ENCODE measurements at places on chromosomes 16 and 17.

DNA sequence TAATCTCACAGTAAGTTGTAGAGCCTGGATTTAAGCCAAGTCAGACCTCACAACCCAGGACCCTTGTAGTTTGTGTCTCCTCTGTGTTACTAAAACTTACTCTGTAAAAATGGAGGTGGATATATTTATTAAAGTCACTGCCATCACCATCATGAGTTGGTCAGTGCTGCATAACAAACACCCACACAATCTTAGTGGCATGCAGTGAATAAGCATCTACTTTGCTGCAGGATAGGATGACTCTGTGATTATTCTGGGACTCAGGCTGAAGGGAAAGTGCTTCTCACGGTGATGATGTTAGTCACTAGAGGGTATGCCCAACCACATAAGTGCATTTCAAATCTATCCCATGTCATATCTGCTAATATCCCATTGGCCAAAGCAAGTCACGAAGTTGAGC is 398.7 kb downstream of the XYLT1 start:
- DNase-seq: no peak

GRCh38 chr17:79707931-79708891 is 22.5 kb upstream of the ENPP7 start:
- no peak for DNase-seq

GRCh38 chr17:51813140-51813783 is 345.3 kb downstream of the CA10 start:
- DNase-seq: no peak

DNA sequence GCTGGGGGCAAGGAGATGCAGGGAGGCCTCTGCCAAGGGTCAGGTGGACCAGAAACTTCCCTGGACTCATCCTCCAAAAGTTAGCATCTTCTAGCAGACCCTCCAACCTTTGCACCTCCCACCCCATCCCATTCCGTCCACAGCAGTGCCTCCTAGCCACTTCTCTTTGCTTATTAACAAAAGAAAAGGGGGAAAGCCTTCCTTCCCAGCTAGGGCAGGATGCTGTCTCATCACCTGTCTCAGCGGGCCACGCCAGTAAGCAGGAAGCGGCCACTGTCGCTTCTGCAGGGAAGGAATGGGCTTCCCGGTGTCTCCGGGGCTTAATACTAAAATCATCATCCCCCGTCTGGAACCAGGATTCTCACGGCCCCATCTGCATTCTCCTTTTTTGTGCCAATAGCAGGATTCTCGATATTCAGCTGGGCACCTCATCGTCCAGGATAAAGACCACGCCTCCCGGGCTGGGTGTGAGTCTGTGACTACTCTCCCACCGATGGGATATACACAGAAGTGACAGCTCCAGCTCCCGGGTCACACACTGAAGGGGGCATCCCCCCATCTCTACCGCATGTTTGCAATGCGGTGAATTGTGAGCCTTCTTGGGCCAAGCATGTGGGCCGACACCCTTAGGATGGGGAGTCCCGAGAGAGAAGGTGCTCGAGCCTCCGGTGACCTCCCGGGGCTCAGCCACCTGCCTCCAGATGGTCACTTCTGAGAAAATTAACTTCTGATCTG is 15.5 kb upstream of the RBFOX3 start:
- no peak for DNase-seq

DNA sequence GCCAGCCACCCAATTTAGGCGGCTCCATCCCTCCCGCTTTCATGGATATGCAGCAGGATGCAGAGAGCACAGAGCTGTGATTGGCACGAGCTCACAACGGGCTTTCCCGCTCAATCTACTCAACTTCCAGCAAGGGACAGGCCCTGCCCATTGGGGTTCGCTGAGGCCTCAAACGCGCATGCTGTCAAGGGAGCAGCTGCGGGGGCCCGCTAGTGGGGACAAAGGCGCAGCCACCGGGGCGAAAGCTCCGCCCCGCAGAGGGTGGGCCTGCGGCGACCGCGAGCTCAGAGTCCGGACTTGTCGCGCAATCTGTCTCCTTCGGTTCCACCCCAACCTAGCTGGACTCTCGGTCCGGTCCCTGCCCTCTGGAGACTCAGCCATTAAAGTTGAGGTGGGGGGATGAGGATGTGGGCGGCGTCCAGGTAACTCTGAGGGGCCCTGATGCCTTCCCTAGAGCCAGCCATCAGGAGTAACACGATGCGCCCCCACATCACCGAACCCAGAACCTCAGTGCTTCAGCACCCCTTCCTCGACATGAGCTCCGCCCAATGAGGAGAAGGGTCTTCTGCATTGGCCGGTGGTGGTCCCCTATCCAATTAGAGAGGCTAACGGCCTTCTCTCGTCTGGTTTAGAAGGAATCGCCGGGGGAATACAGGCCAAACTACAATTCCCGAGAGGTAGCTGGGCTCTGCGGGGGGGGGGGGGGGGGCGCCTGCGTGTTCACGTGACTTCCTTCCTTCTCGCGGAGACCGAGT is 489 bp upstream of the NFATC3 start:
- DNase-seq: no peak

- no peak for DNase-seq
Measured at GRCh38 chr16:31711344-31711845, 162.2 kb upstream of the ZNF267 start.

- DNase-seq: no peak
Measured at GRCh38 chr16:20369452-20370054, 17.0 kb upstream of the UMOD start.

DNA sequence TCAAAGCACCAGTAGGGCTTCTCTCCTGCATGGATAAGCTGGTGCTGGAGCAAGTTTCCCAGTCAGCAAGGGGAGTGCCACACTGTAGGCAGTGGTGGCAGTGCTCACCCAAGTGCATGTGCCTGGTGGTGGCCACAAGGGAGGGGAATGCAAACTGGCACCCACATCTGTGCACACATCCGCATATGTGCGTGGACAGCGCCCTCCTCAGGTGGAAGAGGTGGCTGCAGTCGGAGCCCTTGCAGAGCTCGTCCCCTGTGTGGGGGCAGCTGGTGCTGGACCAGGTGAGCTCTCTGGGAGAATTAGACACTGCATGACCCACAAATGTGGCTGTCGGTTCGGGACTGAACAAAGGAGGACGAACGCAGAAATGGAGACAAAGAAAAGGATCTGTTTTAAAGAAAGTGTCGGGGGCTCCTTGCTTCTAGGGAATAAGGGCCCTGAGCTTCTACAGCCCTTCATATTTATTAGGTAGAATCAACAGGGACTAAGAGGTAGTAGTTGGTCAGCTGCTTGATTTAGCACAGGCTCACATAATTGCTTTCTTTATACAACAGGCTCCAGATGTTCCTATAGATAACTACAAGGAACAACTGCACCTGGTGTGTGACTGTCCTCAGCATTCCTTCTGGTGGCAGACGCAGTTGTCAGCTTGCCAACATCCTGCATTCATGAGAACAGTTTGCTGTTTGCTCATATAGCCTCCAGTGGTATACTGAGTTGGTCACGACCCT is 5.3 kb upstream of the ZNF689 start:
- no peak for DNase-seq

DNA sequence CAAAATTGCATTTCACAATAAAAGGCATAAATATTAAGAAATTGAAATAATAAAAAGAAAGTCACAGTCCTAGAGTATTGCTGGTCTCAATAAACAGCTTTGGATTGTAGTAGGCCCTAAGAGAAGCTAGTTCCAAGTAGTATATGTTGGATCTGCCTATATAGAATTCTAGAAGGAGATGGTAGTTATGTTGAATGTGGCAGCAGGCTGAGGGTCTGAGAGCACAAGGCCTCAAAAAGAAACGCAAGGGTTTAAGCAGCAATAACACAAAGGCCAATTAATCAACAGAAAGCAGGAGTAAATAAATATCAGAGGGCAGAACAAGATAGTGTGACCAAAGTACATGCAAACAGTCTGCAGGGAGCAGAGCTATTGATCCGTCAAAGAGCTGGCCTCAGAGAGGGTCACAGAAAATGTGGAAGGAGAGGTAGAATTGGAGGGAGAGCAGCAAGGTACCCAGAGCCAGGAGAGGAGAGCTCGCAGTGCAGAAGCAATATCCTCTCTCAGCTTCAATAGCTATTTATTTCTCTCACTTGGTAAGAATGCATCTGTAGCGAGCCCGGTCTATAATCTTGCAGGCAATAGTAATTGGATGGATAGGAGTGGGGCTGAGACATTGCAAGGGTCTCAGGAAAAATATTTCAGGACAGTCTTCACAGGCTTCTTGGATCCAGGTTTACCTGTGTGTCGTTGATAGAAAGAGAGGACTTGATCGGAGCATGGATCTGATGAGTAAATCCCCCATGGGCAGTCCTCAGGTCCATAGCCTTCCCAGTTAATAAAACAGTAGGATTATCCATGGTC is 25.1 kb upstream of the MED13 start:
- no peak for DNase-seq
